ENCODE measurements at places on chromosomes 4 and X.

- DNase-seq: no peak
These were observed 51.2 kb downstream of the ENPEP start for GRCh38 chr4:110527156-110527555.

DNA sequence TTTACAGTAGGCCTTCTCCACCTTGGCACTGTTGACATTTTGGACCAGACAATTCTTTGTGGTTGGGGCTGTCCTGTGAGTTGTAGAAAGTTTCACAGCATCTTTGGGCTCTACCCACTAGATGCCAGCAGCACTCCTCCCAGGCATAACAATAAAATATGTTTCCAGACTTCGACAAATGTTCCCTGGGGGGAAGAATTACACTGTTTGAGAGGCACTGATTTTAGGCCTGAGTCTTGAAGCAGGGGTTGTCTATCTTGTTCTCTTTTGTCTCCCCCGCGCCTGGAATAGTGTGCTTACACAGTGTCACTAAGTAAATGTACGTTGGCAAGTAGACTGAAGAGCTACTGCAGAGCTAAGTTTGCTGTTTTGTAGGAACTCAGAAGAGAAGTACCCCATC, 254.4 kb upstream of the BOD1L1 start:
- no peak for DNase-seq

DNA sequence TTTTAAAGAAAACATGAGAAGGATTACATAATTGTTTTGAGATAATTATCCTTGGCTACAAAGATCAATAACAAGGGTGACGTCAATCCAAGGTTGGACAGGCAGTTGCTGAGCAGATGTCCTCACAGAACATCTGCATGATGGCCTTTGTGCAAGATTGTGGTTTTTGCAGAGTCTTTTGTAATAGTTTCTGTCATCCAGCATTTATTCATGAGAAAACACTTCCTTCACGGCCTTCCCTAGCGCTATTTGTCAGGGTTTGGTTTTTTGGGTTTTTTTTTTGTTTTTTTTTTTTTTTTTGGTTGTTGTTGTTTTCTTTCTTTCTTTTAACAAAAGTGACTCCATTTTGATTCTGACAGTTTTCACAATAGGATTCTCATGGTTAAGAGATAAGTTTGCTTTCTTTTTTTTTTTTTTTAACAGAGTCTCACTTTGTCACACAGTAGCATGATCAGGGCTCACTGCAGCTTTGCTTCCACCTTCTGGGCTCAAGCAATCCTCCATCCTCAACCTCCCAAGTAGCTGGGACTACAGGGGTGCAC, 31.5 kb upstream of the ELF2 start:
- DNase-seq: no peak

DNA sequence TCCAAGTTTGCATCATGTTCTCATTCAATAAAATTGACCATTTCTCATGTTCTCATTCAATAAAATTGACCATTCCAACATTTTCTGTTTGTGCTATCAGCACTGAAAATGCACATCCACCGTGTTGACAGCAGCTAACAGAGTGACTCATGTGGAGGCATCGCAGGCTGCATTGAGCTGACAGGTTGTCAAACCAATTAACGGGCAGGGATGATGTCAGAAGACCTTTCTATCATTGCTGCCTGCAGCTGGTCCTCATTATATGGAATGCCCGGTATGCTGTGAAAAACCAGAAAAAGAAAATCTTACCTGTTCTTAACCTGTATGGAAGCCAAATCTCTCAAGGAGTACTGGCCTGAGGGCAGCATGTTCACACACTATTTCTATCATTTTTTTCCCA, 202.0 kb downstream of the SMIM20 start:
- DNase-seq: no peak

DNA sequence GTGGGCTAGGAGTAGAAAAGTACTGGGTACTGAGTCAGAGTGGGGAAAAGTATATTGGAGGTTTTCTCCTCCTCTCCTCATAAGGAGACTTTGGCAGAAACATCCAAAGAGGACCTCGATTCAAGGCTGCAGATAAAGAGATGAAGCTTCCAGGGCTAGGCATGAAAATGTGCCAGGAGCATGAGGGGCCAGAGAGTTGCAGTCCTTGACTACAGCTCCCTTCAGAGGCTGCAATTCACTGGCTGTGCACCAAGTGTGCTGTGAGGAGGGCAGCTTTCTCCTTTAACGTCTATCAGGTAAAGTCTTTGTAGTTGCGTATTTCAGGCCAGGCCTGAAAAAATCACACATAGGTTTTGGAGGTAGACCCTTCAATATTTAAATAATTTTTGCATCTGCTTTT, 174.9 kb upstream of the VEGFC start:
- no peak for DNase-seq

DNA sequence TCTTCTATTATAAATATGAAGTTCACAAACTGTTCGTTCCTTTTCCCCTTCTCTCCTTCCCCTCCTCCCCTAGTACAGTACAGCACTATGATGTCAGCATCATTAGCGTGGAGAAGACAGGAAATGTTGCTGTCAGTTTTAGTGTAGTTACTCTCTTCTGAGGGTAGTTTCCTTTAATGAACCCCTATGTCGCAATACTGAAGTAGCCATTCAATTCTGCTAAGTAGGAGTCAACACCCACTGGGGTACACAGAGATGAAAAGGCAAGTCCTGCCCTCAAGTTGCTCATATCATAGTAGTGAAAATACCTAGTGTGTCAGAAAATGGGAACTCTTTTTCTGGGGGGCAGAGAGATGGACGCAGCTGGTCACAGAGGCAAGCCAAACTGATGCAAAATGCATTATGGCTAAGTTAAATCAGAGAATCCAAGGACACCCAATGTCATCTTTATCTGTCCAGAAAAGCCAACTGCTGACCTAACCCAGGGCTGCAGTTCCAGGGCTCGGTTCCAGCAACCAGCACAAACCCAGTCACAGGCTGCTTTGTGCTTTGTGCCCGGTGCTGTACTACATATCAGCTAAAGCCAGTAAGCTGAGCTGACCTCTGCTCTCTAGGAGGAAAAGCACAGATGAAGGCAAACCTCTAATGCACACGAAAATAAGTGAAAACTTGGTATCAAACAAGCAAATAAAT, 31.5 kb downstream of the GRIA3 start:
- no peak for DNase-seq

DNA sequence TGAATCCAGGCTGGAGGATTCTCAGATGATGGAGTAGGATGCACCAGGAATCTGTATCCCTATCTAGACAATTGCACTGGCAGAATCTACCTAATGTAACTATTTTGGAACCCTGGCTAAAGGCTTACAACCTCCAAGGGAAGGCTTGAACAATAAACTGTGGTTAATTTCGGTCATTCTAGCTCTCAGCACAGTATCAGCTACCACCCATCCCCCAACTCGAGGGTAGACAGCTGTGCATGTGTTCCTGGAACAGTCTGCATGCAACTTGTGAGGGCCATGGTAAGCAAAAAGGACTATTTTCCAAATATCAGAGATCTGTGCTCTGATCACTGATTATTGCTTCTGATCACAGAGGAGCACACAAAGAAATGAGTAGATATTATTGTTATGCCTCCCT, 34.0 kb downstream of the ELF2 start:
- no peak for DNase-seq

GRCh38 chrX:15834053-15834452, 20.6 kb downstream of the AP1S2 start:
- no peak for DNase-seq

DNA sequence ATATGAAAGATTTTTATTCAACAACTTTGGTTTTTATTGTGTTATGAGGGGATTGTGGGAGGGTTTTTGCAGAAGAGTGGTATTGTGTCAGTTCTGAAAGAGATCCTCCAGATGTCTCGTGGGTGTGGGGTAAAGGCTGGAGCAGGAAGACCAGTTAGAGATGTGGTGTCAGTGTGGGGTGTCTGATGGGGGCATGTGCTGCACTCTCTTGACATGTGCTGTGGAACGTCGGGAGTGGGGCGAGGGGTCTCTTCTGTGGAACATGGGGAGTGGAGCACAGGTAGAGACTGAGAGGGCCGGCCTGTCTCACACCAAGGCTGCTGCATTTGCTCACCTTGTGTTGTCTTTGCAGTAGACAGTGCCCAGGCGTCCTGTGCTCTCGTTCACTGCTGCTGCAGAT, 37.6 kb downstream of the FAM193A start:
- no peak for DNase-seq

DNA sequence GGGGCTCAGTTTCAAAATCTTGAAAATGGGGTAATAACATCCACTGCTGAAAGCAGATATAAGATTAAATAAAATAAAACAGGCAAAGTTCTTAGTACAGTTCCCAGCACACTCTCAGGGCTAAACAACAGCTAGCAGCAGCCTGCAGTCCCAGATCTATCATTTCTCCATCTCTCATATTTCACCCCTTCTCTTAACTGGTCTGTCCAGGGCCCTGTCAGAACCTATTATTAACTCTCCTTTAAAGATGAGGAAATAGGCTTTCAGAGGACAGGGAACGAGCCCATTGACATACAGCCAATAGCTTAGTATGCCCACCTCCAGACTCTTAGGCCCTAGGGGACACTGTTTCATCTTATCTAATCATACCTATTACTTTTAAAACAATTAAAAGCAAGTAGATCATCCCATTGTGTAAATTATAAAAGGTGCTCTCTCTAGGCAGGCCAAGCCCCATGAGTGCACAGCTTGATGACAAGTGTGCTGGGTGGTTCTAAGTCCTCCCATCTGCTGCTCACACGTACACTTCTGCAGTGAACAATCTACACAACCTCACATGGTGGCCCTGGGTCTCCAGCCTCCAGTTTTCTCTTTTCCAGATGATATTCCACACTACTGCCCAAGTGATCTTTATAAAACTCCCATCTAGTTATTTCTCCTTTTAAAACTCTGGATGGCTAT, 119.0 kb downstream of the APBB2 start:
- no peak for DNase-seq

- DNase-seq: no peak
These were observed 18.4 kb downstream of the ZNF827 start for GRCh38 chr4:145920205-145920604.

- DNase-seq: no peak
These were observed 33.5 kb downstream of the OR13H1 start for GRCh38 chrX:131577413-131577812.

GRCh38 chrX:143455046-143455445, 62.2 kb downstream of the SPANXN3 start:
- no peak for DNase-seq

- DNase-seq: no peak
These were observed 632.0 kb downstream of the IQCM start for GRCh38 chr4:149183638-149184037.

- no peak for DNase-seq
These were observed 10.0 kb downstream of the FBXW7 start for GRCh38 chr4:152525878-152526277.

- DNase-seq: no peak
These were observed 10.6 kb upstream of the ANXA5 start for GRCh38 chr4:121707344-121707743.

- DNase-seq: peak; percentile 59
These were observed at the start of gene SLC25A43 for GRCh38 chrX:119398974-119399771. SLC25A43 (plus strand) TSS chrX:119399336; CDS start chrX:119399404, 68 bp downstream.

DNA sequence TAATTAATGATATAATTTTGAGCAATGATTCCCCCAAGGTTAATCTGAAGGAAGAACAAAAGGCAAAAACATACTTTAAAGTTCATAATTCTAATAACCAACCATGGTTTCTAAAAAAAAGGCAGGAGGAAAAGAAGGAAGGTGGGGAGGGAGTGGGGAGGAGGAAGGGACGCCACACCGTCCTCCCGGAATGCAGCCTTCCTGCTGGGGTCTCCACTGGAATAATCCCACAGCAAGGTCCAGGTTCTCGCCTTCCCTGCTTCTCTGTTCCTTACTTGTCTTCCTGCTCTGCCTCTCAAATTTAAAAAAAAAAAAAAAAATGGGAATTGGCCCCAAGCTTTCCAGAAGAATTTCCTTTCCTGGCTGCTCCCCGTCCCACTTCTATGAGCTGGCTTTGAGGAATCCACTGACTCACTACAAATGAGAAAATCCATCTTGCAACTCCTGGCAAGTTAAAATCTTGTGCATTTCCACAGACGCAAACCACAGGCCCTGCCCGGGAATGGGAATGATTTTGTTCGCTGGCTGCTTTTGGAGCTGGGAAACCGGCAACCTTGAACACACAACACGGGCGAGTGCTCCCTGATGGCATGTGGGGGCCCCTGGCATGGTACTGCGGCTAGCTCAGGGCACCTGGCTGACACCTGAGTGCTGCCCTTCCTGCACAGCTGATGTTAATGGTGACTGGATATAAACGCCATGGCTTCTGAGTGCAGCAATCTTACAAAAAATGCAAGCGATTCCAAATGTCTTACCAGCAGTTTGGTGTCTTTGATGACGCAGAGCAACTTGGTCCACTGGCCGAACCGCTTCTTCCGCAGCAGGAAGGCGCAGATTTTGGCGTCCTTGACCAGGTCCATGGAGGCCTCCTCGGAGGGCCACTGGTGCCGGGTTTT, 97.0 kb downstream of the AFAP1 start:
- no peak for DNase-seq

- DNase-seq: no peak
These were observed 3.4 kb downstream of the CYBB start for GRCh38 chrX:37783305-37783704.

DNA sequence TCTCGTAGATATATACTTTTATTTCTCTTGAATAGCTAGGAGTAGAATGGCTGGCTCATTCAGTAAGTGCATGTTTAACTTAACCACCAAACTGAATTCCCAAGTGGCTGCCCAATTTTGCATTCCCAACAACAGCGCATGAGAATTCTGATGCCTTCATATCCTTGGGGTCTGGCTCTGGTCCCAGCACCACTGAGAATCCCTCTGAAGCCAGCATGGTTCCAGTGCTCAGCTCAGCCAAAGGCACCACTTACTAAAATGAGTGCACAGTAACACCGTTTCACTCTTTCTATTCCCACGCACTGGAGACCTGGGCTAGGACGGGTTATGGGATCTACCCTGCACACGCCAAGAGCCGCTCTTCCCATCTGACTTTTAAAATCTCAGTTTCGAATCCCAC, 60.4 kb downstream of the CASP3 start:
- DNase-seq: no peak

- no peak for DNase-seq
These were observed 40.4 kb downstream of the CPLX1 start for GRCh38 chr4:785332-786073.

GRCh38 chrX:154000051-154000450, 19.7 kb downstream of the IRAK1 start:
- no peak for DNase-seq

Measured in GM19239 (cell line).